ENCODE measurements at places on chromosomes 2 and 18.

DNA sequence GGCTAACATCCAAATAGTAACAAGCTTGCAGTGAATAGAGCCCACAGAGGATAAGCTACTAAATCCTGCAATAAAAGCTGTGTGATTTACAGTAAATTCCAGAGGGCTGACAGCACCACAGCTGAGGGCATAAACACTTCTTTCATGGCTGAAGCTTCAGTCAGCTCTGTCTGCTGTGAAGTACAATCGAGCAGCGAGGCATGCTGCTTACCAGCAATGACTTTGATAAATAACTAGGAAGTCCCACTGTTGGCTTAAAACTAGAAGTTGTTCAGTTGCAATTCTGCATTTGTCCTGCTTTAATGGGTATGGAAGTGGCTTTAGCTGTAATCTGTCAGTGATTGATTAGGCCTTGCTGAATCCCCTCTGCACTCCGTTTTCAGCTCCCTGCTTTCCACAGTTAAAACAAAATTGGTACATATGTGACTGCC, 65.2 kb upstream of the FIGN start:
- DNase-seq, result no peak

GRCh38 chr2:69205491-69205890, 181.5 kb downstream of the GFPT1 start:
- no peak for DNase-seq

DNA sequence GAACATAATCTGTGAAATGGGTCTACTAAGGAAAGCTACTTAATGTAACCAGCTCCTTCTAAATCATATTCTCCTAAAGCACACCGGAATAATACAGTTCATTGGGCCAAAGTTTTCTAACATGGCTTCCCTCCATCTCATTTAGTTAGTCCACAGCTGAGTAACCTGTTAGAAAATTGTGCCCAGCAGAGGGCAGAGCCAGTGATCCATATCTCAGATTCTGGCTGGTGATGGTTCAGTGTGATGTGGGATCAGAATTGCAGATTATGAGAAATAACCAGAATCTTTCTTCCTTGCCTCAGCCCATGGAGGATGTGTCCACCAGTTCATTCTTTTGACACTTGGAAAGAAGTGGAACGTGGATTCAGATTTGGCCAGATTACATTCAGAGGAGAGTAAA, 9.4 kb upstream of the CTLA4 start:
- no peak for DNase-seq

GRCh38 chr2:8566774-8567468, 114.9 kb upstream of the ID2 start:
- DNase-seq, result no peak

DNA sequence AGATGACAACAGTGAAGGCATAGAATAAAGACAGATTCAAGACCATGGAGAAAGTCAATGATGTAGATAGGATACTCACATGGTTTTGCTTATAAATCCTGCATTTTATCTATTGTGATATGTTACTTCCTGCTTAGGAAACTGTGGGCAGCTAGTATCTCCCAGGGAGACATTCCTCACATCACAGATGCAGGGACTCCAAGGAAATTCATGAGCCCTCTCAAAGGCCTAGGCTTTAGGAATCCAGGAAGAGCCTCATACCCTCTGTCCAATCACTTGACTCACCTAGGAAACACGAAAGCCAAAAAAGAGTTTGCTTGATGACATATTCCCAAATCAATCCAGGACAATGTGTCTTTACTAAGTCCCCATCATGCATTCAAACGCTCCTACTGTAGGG, 247.8 kb upstream of the KLHL29 start:
- no peak for DNase-seq

DNA sequence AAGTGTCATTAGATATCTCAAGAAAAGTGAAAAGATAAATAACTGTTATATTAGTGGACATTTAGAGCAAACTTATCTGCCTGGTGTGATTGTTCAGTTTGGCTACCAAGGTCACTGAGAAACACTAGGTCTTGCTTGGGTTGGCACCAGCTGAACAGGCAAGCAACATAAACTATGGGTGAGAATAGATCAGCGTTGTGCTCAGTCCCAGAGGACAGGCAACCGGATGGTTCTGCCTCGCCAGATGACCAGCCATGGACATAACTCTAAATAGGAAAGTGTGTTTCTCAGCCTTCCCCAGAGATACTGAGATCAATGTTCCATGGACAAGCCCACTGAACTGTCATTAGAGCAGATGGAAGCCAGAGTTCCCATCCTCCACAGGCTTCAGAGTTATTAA, 203.4 kb upstream of the VRK2 start:
- DNase-seq, result no peak

DNA sequence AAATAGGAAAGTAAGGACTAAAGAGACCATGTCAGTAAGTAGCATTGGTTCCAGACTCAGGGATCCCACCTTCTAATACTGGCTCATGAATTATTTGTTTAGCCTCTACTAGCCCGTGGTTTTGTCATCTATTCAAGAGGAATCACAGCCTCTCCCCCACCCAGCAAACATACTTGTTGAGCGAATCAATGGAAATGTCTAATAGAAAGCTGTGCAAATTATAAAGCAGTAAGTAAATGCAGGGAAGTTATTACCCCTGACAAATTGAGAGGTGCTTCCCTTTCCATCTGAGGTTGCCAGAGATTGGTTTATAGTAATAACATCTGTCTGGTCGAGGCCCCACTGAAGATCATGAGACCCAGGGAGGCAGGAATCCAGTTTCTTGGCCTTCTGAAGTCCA, 219.3 kb upstream of the OSR1 start:
- DNase-seq, result no peak

DNA sequence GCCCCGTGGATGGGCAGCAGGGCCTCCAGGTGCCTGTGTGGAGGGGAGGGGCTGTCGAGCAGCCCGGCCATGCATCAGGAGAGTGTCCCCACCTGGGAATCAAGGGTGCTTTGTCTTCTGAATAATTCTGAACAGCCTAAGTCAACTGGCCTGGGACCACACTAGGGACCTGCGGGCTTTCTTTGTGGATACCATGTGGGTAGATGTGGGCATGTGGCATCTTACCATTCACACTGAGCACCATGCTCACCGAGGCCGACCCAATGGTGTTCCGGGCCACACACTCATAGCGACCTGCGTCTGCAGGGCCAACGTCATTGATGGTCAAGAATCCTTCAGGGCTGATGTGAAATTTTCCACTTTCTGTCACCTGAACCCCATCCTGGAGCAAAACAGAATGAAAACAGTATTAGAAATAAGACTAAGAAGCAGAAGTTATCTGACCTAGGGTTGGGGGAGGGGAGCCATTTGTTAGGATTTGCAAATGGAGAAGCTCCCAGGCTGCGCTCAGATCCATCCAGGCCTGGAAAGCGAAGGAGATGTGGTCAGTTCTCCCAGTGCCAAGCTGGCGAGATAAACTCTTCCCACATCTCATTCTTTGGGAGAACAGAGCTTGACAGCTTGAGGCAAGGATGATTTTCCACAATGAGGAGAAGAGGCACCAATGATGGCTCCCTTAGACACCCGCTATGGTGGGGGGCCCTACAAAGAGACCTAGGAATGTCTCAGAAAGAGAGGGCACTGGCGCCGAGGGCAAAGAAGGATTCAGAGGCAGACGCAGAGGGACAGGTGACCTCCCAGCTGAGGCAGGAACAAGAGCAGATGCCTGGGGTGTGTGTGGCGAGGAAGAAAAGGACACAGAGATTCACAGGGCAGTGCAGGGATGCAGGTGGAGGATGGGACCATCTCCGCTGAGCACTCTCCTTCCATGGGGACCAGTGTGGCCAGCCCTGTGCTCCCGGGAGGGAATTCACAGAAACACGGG, 83.4 kb downstream of the PXDN start:
- no peak for DNase-seq

DNA sequence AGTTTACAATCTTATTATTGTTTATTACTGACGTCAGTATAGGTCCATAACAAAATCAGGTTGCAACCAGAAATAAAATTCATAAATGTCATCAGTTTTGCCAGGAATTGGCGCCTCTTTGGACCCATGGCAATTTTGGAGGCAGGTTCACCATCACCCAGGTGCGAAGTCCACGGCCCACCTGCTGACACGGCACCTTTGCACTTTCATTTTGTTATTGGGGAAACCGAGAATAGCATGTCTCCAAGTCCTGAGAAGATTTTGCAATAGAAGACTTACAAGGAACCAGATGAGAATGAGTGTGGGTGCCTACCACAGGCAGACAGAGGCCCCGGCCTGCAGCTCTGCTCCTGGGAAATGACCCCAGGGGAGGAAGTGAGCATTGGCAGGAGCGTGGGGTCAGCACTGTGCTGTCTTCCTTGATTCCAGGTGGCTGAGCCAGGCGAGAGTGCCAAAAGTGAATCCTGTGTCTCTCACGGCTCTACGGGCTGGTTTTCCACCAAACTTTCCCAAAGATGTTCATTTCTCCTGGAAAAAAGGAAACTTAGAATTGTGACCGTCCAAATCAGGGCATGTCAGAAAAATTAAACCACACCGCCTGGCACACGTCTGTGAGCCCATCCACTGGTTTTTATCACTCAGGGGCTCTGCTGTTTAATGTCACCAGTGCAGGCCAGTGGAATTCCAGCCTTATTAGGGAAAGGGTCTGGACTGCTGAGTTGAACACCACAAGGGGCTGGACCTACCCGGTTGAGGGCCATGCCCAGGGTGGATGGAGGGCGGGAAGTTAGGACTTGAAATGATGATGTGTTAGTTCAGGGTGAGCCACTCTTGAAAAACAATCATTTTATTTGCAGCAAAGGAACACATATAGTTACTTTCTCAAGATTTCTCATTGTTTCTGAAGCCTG, 96.5 kb downstream of the PTGR3 start:
- no peak for DNase-seq

DNA sequence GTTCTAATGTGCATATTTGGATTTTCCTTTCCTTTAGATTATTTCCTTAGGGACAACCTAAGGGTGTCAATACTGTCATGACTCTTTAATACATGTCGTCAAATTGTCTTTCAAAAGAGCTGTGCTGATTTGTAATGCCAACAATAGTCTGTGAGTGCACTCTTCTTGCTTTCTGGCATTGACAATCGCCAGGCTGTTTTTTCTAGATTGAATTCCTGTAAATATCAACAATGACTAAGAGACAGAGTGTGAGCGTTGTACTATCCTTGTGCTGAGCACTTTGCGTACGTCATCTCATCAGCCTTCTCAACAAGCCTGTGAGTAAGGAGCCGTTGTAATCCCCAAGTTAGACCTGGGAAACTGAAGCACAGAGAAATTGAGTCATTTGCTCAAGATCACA, 96.0 kb downstream of the ACOXL start:
- no peak for DNase-seq

GRCh38 chr2:12006850-12007249, 260.4 kb downstream of the LPIN1 start:
- no peak for DNase-seq

GRCh38 chr2:206716623-206717022, 1.6 kb downstream of the DYTN start:
- DNase-seq, result no peak

DNA sequence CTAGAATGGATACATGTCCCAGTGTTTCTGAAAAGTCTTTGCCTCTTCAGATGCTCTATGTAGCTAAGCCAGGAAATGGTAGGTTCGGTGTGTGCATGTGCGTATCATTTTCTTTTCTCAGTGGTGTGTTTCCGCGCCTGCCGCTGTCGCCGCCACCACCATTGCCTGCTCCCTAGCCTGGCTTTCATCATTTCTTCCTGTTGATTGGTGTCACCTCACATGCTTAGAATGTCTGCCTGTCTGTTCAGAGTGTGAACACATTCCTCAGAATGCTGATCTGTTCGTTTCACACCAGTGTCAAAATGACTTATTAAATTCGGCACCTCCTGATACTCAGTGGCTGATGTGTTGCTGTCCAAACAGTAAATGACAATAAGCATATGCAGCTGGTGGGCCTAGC, 255.2 kb upstream of the SPRED2 start:
- DNase-seq, result no peak

GRCh38 chr2:52861596-52861995, 906.0 kb upstream of the CHAC2 start:
- DNase-seq, result no peak

DNA sequence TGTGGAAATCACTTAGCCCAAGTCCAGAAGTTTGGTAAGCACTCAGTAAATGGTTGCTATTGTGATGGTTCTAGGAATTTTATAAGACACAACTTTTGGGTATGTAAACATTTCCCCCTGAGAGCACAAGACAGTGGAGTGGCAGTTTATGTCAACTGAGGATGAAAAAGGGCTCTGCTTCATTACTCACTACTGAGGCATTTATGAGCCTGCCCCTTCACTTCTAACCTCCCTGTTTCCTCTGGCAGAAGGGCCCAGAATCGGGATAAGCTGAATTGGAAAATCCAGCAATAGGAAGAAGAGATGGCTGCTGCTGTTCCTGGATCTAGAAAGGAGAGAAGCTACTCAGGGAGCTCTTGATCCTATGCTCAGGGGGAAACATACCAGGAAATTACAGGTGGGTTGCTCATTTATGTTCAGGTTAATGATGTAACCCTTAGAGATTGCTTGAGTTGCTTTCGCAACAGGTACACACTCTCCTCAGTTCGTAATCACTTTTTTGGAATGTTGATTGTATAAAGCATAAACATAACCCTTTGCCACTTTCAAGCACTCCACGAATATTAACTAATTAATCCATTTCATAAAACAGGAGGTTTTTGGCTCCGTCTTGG, 46.3 kb downstream of the ADCYAP1 start:
- DNase-seq, result no peak

GRCh38 chr2:144625226-144625625, 105.3 kb upstream of the ZEB2 start:
- no peak for DNase-seq

DNA sequence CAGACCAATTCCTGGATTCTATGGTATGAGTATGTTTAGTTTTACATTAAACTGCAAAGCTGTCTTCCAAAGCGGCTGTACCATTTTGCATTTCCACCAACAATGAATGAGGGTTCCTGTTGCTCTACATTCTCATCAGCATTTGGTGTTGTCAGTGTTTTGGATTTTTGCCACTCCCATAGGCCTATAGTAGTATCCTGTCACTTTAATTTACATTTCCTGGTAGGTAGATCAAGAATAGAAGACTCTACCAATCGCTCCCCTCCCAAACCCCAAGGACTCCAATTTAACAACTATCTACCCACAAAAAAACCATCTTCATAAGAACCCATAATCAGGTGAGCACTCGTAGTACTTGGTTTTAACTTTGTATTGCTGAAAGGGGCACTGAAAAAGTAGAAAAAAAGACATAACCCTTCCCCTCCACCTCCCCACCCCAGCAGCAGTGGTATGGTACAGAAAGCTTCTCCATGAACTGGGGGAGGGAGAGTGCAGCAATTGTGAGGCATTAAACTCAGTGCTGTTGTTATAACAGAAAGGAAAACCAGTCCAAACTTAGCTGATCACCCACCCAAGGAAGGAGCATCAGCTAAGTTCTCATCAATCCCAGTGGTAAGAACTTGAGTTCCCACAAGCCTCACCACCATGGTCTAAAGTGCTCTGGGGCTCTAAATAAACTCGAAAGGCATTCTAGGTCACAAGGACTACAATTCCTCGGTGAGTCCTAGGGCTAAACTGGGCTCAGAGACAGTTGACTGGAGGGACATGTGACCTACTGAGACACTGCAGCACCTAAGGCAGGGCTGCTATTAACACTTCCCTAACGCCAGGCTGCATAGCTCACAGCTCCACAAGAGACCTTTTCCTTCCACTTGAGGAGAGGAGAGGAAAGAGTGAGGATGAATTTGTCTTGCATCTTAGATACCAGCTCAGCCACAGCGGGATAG, 35.5 kb upstream of the CYTIP start:
- no peak for DNase-seq
